ENCODE measurements at places on chromosomes 7 and 10. TPM values are rescaled to one million over a fixed set of nuclear protein-coding genes. Genes with fewer than 3 reads are reported as not detected.

FGFR2 gene
- 115 TPM for polyA plus RNA-seq

AKR1C2 gene
- 8.5 TPM for polyA plus RNA-seq

CALY gene
- 0.12 TPM for polyA plus RNA-seq

CCDC172 gene
- not detected for polyA plus RNA-seq

DNA sequence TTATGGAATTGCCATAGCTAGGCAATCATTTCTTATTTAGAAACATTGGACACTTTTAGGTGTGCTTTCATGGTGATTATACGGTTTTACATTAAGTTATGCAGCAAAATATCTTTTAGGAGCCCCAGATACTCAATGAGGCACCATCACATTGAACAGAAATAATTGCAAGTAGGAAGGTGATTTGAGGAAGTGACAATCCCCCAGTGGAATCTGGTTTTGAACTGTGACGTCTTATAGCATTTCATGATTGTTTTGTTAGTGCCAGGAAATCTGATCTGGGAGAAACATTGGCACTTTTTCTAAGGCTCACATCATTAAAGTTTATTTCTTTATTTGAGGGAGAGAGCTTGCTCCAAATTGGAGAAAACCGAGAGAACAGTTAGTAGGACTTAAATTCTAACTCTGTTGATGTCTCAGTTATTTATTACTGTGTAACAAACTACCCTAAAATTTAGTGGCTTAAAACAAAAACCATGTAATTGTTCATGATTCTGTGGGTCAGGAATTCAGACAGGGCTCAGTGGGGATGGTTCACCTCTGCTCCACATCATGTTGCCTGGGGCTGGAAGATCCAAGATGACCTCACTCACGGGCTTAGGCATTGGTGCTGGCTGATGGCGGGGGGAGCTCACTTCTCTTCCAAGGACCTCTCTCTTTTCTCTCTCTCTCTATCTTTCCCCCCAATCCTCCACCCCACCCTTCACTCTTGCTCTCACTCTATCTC, 78.2 kb upstream of the STEAP1B start:
- DNase-seq: no peak

SYPL1 gene
- polyA plus RNA-seq: 151 TPM

MEOX2 gene
- polyA plus RNA-seq: 1.6 TPM

- DNase-seq: no peak
These were observed 11.4 kb downstream of the SERPINE1 start for GRCh38 chr7:101138213-101138870.

GRCh38 chr10:97784200-97784810, 12.5 kb upstream of the SFRP5 start:
- no peak for DNase-seq

DNA sequence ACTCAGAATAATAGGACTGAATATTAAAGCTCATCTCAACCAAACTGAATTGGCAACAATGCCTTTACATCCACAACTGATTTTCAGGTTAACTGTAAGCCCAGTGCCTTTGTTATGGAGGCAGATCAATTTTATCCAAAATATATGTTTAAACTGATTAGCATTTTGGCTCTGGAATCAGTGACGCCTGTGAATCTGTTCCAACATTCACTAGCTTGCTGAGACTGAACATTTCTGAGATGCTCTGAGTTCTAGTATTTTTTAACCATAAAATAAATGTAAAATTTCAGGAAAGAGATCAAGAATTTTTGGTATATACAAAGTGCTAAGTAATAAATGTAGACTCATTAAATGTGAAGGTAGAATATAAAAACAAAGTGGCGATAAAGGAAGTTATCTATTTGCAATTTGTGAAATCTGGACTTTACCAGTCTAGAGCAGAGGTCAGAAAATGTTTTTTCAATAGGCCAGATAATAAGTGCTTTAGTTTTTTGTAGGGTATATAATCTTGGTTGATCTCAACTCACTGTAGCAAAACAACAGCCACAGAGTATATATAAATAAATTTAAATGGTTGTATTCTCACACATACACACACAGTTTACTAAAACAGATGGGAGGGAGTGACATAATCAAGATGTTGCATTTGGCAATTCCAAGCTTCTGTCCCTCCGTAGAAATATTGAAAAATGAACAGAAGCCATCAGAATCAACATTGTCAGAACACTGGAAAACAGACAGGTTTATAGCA, 560.3 kb downstream of the ZWINT start:
- DNase-seq: peak; percentile 3

CACNB2 gene
- polyA plus RNA-seq: 5.8 TPM

DNA sequence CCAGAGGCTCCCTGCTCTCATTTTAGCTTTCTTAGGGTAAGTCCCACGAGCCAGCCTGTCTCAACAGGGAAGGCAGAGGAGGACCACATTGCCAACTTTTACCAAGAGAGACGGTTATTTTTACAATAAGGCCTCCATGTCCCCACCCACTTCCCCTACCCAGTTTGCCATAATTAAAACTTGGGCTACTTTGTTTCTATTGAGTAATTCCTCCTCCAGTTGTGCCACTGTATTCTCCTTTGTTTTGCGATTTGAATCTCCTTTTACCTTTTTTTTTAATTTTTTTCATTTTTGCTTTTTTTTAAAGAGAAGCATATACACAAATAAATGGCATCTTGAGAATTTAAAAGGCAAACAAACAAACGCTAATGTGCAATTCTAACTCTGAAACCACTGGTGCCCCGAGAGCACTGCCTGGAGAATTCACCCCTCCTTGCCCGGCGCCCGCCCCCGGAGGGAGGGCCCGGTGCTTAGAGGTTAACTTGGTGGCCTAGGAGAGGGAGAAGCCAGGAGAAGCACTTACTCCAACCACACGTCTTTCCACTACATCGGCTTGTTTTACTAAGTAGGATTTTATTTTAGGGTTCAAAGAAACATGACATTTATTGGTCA, 282.3 kb downstream of the USP6NL start:
- no peak for DNase-seq

Data from left kidney (tissue), 8 donors.